Brain (organoid and tissue), 16 donors: ENCODE measurements at places on chromosomes 2 and 18. TPM values are rescaled to one million over a fixed set of nuclear protein-coding genes. Genes with fewer than 3 reads are reported as not detected.

POTEJ gene
- polyA plus RNA-seq = not detected

POTEC gene
- not detected for polyA plus RNA-seq

CCDC141 gene
- not detected for polyA plus RNA-seq

TSPYL6 gene
- polyA plus RNA-seq = not detected

TUBA3E gene
- polyA plus RNA-seq = not detected

SLC4A1AP gene
- 19.9 TPM for polyA plus RNA-seq

ITGA4 gene
- polyA plus RNA-seq = 1.3 TPM

ERFE gene
- polyA plus RNA-seq = 34.0 TPM

SLC4A5 gene
- polyA plus RNA-seq = 0.37 TPM
